H54 (cell line): ENCODE measurements at places on chromosomes 3 and 15.
A peak's percentile ranks its signal among the peaks of the same experiment; 100 is the strongest.

GRCh38 chr15:80982205-80982604, 7.4 kb downstream of the MESD start:
- DNase-seq, result no peak

DNA sequence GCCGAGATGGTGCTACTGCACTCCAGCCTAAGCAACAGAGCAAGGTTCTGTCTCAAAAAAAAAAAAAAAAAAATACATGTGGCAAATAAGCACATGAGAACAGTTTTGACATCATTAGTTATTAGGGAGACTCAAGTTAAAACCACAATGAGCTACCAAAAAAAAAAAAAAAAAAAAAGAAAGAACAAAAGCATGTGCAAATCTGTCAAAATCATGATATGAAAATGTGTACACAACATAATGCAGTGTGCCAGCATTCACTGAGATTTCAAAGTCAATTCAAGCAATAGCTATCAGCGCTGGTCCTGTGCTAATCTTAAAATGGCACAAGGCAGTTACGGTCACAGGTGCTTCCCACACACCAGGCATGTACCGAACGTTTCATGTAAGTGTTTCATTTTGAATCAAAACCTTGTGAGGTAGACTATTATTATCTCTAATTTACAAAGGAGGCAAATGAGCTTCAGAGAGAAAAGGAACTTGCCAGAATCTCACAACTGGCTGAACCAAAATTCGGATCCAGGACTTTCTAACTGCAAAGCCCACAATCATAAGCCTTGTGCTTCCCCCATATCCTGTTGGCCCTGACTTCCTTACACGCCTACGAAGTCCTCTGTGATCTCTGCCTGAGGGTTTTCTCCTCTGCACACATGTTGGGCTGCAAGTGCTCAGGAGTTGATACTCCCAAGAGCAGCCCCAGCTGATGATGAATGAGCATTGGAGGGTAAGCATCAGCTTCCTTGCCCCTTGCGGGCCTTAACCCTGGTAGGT, 200.1 kb upstream of the PROK2 start:
- no peak for DNase-seq

DNA sequence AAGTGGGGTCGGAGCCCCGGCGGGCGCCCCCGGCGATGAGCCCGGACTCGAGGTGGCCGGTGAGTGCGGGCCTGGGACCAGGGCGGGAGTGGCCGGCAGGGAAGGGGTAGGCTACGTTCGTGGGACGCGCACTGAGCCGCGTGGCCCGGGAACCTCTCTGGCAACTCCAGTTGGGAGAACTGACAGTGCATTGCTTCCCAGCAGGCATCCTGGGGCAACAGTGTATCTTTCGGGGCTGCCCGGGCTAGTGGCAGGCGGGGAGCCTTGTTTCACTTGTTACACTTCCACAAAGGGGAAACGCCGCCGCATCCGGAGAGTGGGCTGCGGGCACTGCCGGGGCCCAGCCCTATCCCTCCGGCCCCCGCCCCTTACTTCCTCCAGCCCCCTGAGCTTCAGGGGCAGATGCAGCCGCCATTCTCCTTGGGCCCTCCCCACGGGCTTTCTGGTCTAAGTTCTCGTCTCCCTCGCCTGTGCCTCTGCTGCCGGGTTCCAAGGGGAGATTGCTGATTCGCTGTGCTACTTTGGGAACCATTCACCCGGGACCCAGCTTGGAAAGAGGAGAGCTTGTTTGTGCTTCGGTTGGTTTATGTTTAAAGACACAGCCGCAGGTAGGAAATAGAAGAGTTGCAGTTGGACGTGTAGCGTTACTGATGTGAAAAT, 675 bp downstream of the BRPF1 start:
- no peak for DNase-seq

- DNase-seq, result no peak
Measured at GRCh38 chr3:105752791-105753415, 115.9 kb downstream of the CBLB start.

- DNase-seq, result no peak
Measured at GRCh38 chr15:87781959-87782625, 474.4 kb downstream of the NTRK3 start.

- DNase-seq, result no peak
Measured at GRCh38 chr3:148532326-148532725, 165.4 kb upstream of the AGTR1 start.

DNA sequence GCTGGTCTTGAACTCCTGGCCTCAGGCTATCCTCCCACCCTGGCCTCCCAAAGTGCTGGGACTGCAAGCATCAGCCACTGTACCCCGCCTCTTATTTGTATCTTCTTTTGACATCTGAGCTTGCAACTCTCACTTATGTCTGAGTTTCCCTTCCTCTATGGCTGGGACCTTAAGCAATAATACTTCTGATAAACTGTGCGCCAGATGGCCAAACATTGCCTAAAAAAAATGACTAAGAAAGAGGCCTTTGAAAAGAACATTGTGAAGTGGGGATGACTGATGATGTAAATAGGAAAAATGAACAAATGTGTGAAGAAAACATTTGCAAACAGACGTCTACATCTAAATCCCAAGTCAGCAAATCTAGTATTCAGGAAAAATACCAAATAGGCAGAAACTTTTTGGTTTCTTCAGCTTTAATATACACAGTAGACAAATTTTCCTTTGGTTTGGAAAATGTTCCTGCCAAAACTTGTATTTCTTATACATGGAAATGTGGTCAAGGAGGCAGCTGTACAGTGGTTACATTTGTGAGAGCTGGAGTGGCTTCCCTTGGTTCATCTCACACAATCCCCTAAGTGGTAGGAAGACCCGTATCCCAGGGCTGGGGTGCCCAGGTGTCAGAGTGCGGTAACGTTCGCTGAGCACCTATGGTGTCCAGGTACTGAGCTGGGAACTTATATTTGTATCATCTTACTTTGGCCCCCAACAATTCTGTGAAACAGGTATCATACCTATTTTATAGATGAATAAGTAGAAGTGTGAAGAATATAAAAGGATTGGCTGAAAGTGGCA, 11.6 kb upstream of the TFRC start:
- DNase-seq, result no peak

DNA sequence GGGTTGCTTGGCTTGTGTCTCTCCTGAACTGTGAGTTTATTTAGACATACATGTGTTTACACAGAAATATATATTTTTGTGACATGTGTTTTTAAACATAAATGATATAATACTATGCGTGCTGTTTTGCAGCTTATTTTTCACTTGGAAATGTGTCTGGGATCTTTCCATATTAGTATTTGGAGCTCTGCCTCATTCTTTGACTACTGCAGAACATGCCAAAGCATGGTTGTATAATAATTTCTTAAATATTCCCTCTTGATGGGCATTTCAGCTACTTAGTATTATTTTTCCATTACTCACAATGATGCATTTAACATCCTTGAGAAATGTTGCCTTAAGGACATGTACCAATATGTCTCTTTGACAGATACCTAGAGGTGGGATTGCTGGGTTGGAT, 19.5 kb downstream of the ANAPC13 start:
- DNase-seq, result no peak

GRCh38 chr3:5194801-5195509, 7.4 kb downstream of the EDEM1 start:
- DNase-seq, result peak; percentile 63

GRCh38 chr15:99925661-99926461, 192.6 kb upstream of the LYSMD4 start:
- no peak for DNase-seq

DNA sequence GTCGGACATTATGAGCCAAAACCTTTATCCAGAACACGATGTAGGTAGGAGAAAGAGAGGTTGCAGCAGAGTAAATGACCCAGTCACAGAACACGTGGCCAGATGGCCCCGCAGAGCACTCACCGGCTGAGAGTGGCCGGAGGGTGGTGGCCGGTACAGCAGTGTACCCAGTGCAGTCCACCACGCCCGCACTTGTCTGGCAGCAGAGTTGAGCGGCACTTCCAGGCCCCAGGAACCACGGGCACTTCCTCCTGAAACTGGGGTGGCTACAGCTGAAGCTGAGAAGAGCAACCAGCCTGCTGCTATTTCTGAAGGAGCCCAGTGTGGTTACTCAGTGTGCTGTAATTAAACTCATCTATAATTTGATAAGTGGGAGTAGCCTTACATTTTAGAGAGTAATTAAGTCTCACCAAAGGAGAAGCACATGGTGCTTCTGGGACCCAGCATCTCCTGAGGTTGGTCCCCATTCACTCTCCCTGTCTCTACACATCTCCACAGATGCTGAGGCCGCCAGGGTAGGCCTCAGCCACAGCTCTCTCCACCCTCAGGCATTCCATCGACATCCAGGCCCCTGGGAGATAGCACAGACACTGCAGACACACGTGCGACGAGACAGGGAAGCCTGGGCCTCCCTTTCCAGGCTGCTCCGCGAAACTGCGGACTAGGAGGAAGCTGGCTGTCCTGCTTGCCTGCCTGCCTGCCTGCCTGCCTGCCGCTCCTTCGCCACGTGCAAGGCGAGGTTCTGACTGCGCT, 49.8 kb downstream of the BDH1 start:
- DNase-seq, result no peak

GRCh38 chr15:52856286-52856685, 66.2 kb upstream of the ONECUT1 start:
- no peak for DNase-seq

DNA sequence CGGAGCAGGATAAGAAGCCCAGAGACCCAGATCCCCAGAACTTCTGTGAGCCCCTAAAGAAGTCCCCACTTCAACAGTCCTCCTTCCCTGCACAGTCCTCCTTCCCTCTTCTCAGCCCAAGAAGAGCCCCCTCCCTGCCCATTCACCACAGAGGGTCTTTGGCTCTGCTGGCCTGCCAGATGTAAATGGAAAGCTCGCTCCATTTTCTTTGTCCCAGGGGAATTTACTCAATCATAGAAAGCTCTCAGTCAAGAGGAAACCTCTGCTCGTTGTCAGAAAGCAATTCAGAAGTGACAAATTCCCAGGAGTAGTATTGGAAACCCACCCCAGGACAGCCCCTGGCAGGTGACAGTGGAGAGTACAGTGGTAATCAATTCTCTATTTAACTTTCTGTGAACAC, 105.5 kb upstream of the SMAD3 start:
- no peak for DNase-seq

- no peak for DNase-seq
Measured at GRCh38 chr3:8460050-8460708, 41.4 kb upstream of the LMCD1 start.

DNA sequence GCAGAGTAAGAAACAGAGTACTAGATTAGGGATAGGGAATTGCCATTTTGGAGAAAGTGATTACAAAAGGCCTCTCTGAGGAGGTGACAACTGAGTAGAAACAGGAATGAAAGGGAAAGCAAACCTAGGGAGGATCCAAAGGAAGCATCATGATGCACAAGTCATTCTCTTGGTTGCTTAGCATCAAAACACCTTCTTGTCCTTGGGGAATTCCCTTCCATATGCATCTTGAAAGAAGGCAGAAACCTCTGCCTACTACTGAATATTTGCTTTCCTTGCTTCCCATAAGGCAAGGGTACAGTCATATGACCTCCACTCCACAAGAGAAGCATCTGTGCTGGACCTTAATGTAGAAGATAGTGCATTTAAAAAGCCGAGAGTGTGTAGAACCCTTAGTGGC, 24.1 kb downstream of the GABPB1 start:
- no peak for DNase-seq

DNA sequence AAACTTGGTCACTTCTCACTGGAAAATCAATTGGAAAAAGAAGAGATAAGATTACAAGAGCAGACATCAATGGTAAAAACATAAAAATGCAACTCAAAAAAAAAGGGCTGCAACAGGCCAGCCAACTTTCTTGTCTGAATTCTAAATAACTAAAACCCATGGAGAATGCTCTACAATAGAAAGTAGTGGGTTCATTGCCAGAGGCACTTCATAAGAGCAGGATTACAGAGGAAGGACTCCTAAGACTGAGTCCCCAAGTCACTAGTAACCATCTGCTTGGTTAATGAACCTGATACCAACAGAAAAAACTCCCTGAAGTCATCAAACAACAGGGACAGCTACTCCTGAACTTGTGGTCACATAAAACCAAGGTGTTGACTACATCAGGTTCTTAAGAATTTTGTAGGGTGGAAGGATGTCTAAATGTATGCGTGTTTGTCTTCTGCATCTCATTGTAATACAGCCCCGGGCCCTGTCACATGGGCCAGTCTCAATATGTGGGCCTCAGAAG, 148.6 kb downstream of the IMPG2 start:
- DNase-seq, result no peak

GRCh38 chr3:67077656-67078055, 79.5 kb downstream of the KBTBD8 start:
- no peak for DNase-seq

- DNase-seq, result no peak
Measured at GRCh38 chr3:126418661-126419131, 24.0 kb downstream of the CFAP100 start.

GRCh38 chr3:46574243-46574646, 8.1 kb upstream of the LRRC2 start:
- DNase-seq, result no peak

DNA sequence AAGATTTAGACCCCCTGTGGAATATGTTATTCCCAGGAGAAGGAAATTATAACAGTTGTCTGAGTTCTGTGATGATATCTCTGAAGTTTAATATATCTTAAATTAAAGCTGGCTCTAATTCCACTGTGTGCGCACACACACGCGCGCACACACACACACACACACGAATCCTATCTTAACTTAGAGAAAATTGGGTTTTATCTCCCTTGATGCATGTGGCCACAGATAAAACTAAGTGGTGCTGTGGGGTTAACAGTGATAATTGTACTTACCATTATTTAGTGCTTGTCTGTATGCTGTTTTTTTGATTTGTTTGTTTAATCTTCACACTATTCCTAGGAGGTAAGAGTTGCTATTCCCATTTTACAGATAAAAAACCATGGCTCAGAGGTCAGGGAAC, 7.4 kb downstream of the EEFSEC start:
- DNase-seq, result no peak

- DNase-seq, result no peak
Measured at GRCh38 chr3:194989241-194989640, 281.7 kb downstream of the XXYLT1 start.

DNA sequence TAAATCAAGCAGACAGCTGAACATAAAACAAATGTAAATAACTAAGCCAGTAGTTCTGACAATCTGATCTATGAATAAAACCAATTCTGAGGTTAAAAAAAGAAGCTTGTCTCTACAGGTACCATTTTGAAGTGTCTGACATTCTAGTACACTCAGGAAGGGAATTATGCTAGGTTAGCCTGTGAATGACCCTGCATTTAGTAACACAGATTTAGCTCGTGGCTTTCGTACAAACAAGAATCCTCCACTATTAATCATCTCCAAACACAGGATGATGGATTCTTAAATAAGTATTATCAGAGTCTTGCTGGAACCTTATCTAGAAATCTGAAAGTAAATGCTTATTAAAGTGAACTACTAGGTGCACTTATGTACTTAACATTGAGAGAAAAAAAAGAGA, 1120.1 kb downstream of the ROBO1 start:
- no peak for DNase-seq

- DNase-seq, result no peak
Measured at GRCh38 chr3:110756705-110757104, 314.9 kb upstream of the NECTIN3 start.
